T-helper 17 cell (primary cell): ENCODE measurements at places on chromosomes 4 and X. TPM values are rescaled to one million over a fixed set of nuclear protein-coding genes. Genes with fewer than 3 reads are reported as not detected.

SMPX gene
- not detected for total RNA-seq

DNA sequence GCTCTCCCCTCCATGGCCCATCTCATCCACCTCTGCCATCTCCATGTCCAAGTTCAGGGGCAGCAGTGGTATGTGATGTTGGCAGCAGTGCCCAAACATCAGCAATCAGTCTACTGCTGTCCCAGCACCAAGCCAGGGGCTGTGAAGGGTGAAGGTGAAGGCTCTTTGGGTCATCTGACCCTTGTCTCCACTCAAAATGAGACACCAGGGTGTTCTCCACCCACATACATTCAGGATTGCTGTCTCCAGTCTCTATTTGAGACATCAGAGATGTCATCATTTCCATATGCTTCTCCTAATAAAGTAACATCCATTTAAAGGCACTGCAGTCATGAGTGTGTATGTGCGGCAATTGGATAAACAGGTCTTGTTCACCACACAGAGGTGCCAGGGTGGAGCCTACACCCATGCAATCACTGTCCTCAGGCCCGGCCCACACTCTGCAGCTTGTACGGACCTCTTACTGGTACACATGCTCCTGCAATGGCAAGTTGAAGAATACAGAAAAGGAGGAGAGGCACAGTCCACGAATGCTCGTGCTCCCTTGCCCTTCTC lies 22.2 kb downstream of the MAML3 start:
- DNase-seq = no peak

GRCh38 chrX:132741689-132742088 lies 216.7 kb downstream of the HS6ST2 start:
- DNase-seq = no peak

GRCh38 chr4:105129286-105130040 lies 17.2 kb upstream of the TET2 start:
- DNase-seq = no peak

DNA sequence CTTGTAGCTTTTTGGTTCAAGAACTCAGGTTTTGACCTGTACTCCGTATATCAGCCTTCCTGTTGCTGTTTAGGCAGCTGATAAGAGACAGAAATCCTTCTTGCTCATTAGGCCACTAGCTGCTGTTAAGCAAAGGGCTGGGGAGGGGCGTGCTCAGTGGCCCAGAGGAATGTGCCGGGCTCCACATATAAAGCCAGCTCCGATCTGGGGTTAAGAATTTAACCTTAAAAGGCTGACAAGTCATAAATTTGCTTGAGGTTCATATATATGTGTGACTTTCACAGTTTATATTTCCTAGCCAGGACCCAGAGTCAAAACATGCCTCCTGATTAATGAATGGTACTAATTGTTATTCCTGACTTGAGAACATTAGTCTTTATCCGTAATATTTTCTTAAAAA lies 15.3 kb downstream of the GPC3 start:
- DNase-seq = no peak

GRCh38 chr4:113869743-113870375 lies 108.3 kb upstream of the CAMK2D start:
- no peak for DNase-seq

GRCh38 chrX:39497702-39498265 lies 600.0 kb downstream of the BCOR start:
- no peak for DNase-seq

- no peak for DNase-seq
Measured at GRCh38 chrX:15301924-15302323, 13.5 kb downstream of the ASB11 start.

GRCh38 chr4:173565281-173565680 lies 35.3 kb upstream of the HAND2 start:
- DNase-seq = no peak

GRCh38 chrX:37315511-37316248 lies 33.5 kb upstream of the PRRG1 start:
- no peak for DNase-seq

DNA sequence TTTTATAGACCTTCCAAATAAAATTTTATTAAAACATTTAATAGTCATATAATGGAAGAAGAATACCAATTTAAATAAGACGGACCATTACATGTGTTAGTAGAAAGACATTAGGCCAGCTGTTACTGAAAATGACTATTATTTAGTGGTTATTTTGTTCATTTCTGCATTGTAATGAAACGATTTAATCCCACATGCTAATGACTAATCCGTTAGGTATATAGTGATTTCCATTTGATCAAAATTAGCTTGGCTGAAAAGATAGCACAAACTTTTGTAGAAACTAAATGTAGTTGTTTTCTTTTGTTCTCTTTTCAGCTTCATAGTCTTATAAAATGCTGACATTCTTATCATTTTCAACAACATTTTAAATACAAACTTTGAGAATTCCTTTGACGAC lies 556.1 kb upstream of the TENM3 start:
- DNase-seq = no peak

DNA sequence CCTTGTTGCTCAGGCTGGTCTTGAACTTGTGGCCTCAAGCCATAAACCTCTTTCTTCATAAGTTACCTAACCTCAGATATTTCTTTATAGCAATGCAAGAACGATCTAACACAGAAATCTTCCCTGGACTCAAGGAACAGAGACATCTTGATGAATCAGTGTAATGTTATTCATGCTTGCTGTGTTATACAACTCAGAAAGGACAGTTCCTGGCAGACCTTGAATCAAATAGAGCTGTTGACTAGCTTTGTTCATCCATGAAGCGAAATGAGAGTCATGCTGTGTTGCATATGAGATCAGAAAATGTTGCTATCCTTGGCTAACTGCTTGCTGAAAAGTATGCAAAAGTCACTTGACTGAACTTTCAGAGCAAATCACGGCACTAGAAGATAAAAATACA lies 72.6 kb upstream of the ARHGAP24 start:
- DNase-seq = no peak

GRCh38 chr4:180751009-180751408 lies 1492.2 kb upstream of the TENM3 start:
- DNase-seq = no peak
